ENCODE measurements at places on chromosomes 7 and 10.
A peak's percentile ranks its signal among the peaks of the same experiment; 100 is the strongest.

- no peak for DNase-seq
Measured at GRCh38 chr7:25391295-25391861, 163.1 kb upstream of the NPVF start.

GRCh38 chr7:127119517-127119916, 133.2 kb downstream of the GRM8 start:
- DNase-seq = no peak

DNA sequence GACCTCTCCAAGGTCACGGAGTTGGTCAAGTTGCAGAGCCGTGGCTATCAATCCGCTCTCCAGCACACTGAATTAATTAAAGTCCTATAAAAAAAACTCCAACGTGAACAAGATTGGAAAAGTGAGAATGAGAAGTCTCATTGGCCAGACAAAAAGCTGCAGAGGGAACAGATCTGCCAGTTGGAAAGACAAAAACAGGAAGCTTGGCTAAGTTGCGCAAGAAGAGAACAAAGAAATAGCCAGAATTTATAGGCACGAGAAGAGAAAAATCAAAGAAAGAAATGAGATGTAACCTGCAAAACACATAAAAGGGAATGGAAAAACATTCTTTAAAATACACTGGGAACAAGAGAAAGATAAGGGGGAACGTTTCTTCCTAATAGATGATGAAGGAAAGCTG, 45.7 kb upstream of the CRTAC1 start:
- no peak for DNase-seq

- DNase-seq = no peak
Measured at GRCh38 chr7:91228927-91229558, 35.2 kb upstream of the FZD1 start.

DNA sequence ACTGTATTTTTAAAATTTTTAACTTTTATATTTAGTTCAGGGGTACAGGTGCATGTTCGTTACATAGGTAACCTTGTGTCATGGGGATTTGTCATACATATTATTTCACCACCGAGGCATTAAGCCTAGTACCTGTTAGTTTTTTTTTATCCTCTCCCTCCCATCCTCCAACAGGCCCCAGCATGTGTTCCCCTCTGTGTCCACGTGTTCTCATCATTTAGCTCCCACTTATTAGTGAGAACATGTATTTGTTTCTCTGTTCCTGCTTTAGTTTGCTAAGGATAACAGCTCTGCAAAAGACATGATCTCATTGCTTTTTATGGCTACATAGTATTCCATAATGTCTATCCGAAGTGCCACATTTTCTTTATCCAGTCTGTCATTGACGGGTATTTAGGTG, 22.4 kb upstream of the ITGA8 start:
- no peak for DNase-seq

GRCh38 chr10:31508882-31509281, 189.9 kb downstream of the ZEB1 start:
- no peak for DNase-seq

- DNase-seq = no peak
Measured at GRCh38 chr7:88377434-88377833, 70.7 kb upstream of the STEAP4 start.

DNA sequence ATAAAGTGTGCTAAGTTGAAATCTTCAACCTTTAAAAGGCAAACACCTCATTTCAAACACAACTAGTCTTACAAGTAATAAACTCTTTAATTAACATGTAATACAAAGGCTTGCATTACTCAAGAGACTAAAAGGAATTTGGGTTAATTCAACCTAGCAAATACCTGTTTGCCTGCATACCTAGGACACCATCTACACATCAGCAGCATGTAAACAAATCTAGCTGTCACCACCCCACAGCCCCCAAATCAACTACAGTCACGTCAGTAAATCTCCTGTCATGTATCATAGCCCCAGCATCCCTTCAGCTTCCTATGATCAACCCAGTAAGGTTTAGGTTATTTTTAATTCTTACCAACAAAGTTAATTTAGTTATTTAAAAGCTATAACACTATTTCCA, 33.5 kb downstream of the ZNF800 start:
- DNase-seq = no peak

GRCh38 chr10:98623176-98623575, 176.4 kb upstream of the HPS1 start:
- no peak for DNase-seq

GRCh38 chr10:109934958-109935793, 11.9 kb upstream of the XPNPEP1 start:
- no peak for DNase-seq

DNA sequence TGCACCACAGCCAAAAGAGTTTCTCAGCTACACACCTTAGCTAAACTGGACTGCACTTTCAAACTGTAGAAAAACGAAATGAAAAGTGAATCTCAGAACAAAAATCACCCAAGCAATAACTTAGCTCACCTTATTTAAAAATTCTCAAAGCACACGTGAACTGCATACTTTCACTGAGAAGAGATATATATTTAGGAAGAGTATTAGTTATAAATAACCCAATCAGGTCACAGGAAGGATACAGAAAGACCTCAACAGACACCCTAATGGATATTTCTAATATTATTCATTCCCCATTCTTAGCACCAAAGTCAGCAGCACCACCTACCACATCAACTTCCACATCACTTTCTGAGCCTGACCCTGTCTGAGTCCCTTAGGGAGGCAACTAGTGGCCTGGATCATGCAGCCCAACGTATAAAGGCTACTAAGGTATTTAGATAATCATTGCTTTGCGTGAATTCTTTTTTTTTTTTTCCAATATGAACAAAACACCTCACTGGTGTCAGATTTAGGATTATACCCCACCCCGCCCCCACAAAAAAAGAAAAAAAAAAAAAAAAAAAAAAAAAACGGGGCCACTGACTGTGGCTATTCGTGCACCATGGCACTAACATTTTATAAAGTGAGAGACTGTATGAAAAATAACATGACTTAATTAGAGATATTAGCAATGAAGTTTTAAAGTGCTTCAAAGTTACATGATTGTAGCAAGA, 2.6 kb downstream of the ABI1 start:
- no peak for DNase-seq

DNA sequence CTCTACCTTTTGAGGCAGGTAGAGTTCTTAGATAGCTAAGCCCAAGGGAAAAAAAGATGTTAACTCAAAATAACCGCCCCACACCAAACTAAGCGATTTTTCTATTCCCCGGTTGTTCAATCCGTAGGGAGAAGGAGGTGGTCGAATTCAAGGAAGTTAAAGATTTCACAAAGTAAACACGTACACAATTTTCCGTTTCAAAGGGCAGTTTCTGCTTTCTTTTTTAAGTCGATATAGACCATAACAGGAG, 842 bp downstream of the KBTBD2 start:
- DNase-seq = no peak

DNA sequence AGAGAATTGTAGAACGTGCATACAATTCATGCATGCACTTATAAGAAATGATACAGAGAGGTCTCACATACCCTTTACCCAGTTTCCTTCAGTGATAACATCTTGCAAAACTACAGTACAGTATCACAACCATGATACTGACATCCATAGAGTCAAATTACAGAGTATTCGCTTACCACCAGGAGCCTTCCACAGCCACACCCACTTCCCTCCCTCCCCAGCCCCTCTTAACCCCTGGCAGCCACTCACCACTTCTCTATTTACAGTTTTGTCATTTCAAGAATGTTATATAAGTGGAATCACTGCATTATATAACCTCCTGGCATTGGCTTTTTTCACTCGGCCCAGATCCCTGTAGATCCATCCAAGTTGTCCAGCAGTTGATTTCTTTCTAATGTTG, 143.8 kb downstream of the ZNF248 start:
- no peak for DNase-seq

- peak; percentile 85 for DNase-seq
Measured at GRCh38 chr10:101779544-101780186, 3.6 kb downstream of the NPM3 start.

- no peak for DNase-seq
Measured at GRCh38 chr10:1244493-1244892, 188.3 kb downstream of the WDR37 start.

GRCh38 chr7:137539111-137539715, 195.7 kb upstream of the PTN start:
- DNase-seq = no peak

- DNase-seq = no peak
Measured at GRCh38 chr10:128191847-128192246, 65.6 kb upstream of the MKI67 start.

DNA sequence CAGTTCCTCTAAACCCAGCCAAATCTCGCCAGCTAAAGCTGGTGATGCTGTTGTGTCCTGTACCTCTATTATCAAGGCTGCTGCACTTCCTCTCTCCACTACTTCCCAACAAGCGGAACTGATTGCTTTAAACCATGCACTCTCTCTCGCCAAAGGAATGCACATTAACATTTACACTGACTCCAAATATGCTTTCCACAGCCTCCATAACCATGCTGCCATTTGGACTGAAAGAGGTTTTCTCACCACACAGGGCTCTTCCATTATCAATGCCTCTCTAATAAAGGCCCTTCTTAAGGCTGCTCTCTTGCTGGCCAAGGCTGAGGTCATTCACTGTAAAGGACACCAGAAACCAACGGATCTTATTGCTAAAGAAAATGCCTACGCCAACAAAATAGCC, 11.4 kb upstream of the LRRC61 start:
- DNase-seq = no peak

DNA sequence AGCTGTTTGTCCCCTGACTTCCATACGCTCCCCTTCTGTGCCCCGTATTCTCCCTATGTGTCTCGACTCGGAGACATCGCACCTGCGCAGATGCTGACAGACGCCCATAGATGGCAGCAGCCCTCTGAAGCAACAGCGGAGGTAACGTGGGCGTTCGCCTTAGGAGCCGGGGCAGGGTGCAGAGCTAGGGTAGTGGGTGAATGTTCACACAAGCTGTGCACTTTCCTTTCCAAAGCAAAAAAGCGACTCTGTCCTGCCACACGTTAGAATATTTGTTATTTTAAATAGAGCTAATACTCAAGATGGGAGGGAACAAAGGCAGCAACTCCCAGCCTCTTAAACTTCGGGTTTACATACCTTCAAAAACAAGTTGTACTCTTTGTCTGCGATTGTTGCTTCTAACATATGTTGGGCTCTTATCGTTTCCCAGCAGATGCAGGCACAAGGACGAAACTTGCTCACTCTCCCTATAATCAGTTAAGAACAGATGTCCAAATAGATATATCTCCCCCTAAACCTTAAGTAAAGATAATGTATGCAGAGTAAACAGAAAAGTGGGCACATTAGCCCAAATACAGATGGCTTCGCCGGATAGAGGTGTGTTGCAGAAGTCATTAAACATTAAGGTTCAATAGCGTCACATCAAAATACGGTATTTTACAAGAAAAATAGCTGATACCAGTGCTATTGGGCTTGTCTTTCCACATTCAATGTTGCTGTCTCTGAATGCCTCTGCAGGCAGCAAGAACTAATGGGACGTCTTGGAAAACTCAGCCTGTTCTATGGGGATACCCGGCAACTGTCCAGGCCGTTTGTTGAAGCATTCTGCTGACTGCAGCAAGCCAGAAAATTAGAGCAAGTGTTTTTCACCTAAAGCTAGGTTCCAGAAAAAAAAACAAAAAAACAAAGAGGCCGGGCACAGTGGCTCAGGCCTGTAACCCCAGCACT, 340.3 kb upstream of the PRKCQ start:
- peak; percentile 63 for DNase-seq

DNA sequence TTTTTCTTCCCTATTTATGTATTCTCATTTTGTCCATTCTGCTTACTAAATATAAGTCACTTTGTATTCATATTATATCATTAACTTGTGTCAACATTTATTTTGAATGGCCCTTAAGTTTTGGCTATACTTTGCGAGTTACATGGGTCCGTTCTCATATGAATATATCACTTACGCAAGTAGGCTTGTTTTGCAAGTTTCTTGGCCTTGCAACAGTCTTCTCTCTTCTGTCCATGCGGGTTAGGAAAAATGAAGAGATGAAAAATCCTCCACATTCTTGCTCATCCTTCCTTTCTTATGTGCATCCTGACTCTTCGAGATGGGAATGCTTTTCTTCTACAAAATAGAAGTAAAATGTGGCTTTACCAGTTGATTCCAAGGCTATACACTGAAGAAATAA, 82.8 kb downstream of the GPR158 start:
- DNase-seq = no peak

- DNase-seq = no peak
Measured at GRCh38 chr7:157827863-157828160, 491.0 kb downstream of the DNAJB6 start.

GRCh38 chr7:70319057-70319456, 720.8 kb downstream of the AUTS2 start:
- no peak for DNase-seq

GRCh38 chr10:128874331-128874730, 592.7 kb upstream of the MGMT start:
- DNase-seq = no peak

DNA sequence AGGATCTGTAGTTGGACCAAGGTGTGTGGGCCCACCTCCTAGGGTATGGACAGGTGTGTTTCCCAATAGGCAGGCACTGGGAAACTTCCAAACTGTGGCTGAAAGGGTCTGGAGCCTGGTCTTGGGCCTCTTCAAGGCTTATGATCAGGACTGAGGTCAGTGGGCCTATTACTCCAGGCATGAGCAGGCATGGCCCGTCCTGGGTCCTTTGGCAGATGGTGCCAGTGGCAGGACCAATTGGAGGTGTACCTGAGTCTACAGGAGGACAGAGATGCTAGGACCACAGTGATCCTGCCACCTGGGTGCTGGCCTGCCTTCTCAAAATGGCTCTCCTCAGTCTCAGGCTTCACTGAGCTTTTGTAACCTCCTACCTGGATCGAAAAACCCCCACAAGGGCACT, 95.4 kb downstream of the RAB18 start:
- no peak for DNase-seq

DNA sequence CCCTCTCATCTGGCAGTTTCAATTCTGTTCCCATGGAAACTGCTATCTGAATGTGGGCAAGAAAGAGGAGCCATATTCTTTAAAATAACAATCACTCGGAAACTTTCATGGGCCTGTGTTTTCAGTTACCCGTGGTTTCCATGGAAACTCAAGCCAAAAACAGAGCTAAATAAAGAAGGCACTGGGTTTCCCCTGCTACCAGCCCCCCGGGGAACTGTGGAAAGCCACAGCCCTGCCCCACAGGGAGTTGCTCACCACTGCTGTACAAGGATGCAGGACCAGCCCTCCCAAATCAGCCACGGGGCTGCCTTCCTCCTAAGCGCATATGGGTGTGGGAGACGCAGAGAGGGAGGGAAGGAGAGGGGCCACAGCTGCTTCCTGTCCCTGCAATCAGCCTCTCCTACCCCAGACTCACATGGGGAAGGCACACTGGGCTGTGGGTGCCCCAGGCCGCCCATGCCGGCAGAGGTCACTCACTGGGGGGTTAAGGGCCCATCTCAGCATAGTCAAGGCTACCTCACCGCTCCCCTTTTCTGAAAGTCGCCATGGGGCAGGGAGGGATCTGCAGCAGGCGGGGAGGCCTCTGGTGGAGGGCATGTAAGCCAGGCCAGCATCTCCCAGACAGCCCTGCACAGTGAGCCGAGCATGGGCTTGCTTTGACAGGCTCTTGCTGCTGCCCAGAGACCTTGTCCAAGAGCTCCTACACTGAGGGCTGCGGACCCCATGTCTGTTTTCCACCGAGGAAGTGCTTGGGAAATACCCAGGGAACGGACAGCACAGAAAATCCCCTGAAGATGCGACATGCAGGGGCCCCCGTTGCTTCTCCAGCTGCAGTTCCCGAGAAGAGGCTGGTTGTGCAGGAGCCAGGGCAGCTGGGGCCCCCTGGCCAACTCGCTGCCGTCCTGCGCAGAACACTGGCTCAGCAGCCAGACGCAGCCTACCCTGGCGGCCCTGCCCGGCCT, 157.3 kb upstream of the PPP2R2D start:
- no peak for DNase-seq

- DNase-seq = no peak
Measured at GRCh38 chr7:157983502-157984422, 603.9 kb downstream of the PTPRN2 start.

- no peak for DNase-seq
Measured at GRCh38 chr10:130637089-130637676, 501.0 kb downstream of the GLRX3 start.
